HT1080 (cell line): ENCODE measurements at places on chromosomes 4 and X.
A peak's percentile ranks its signal among the peaks of the same experiment; 100 is the strongest.

- no peak for DNase-seq
Observed at GRCh38 chrX:131763674-131764073, 219.8 kb downstream of the OR13H1 start.

DNA sequence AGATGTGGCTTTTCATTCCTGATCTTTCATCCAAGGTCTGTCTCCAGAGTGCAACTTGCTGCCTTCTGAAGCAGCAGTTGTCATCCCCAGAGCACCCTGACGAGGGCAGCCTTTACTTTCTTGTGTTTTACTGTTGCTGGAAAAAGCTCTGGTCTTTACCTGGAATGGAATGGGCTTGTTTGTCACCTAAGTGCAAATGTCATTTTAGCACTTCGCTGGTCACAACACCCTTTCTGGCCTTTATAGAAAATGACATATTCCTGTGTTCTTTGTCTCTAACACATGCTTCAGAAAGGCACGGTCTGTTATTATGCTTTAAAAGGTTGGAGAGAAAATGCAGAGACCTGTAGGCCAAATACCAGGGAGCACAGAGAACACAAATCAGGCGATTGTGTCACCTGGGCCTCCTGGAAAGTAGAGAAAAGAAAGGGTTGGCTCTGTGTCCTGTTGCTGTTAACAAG is 332.7 kb upstream of the IGFBP7 start:
- DNase-seq = peak; percentile 31

DNA sequence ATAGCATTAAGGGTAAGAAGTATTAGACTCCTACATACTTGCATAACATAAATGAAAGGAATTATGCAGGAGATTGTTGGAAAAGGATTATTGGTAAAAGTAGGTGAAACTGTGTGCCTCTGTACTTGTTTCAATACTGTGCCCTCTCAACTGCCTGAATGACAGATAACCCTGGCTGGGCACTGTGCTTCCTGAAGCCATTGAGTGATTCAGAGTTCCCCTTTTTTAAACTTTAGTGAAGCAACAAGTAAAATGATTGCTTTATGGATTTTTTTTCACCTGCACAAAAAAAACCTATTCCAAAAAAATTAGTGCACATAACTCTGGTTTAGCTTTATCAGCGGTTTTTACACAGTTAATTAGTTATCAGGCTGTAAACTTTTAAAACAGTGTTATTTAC is 204.8 kb downstream of the TRAM1L1 start:
- no peak for DNase-seq

DNA sequence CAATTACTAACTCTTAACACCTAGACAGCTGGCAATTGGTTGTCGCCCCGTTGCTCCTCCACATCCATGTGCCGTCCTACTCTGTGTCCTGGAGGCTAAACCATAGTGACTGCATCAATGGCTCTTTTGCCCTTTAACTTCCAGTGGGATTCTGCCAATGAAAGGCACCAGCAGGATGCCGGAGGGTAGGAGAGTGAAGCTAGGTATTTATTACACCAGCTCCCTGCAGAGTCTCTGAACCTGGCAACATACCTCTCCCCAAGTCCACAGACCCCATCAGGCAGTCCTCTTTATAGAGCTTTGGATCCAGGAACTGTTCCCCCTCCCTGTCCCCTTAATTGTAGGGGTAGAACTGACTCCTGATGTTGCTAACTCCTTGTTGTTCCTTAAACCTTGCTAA is 426.8 kb downstream of the HNRNPD start:
- no peak for DNase-seq

DNA sequence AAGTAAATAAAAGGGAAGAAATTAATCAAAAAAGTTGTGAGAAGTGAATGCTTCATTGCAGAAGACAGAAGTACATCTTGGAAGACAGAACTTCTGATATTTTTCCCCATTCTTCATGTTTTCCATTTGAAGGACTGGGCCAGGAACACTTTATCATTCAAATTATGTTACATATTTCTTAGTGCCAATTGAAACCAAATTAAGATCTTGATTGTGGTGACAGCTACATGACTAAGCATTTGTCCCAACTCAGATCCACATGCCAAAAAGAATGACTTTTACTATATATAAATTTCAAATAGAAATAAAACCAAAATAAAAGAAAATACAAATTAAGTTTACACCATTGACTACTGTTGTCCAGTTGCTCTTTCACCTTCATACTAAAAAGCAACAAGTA is 14.0 kb upstream of the FGF5 start:
- DNase-seq = no peak

DNA sequence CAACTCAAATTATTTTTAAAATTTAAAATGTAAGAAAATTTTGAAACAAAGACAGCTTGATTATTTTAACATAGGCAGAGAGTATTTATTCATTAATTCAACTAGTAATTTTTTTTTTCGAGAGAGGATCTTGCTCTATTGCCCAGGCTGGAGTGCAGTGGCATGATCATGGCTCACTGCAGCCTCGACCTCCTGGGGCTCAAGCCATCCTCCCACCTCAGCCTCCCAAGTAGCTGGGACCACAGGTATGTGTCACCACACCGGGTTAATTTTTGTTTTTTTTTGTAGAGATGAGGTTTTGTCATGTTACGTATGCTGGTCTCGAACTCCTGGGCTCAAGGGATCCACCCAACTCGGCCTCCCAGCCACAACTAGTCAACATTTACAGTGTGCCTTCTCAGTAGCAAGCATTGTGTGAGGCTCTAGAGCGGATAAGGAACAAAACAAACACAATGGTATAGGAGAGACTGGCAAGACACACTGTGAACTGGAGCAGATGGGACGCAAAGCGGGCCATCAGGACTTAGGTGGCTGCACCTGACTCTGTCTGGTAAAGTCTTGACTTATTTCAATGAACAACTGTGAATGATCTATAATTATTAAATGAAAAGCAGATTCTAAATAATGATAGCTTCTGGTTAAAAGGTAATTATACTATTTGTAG is 21.6 kb downstream of the SETD7 start:
- DNase-seq = no peak

DNA sequence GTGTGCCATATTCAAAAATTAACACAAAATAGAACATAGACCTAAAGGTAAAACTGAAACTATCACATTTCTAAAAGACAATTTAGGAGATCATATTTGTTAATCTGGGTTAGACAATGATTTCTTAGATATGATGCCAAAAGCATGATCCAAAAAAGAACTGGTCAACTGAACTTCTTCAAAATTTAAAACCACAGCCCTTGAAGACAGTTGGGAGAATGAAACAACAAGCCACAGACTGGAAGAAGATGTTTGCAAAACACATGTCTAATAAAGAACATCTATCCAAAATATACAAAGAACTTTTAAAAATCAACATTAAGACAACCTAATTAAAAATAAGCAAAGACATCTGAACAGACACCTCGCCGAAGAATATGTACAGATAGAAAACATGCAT is 19.5 kb downstream of the COMMD8 start:
- no peak for DNase-seq

- DNase-seq = no peak
Observed at GRCh38 chrX:14026121-14026520, 3.6 kb downstream of the GEMIN8 start.

DNA sequence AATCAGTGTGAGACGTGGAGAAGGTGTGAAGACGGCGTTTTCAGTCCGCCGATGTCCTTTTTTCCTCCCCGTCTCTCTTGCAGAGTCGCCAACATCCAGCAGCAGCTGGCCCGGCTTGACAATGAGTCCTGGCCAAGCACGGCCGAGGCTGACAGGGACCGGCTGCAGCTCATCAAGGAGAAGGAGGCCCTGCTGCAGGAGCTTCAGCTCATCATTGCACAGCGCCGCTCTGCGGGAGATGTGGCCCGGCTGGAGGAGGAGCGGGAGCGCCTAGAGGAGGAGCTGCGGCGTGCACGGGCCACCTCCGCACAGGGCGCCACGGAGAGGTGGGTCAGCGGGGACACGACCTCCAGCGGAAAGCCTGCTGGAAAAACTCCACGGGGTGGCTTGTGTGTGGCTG is 47.1 kb upstream of the CLCN4 start:
- DNase-seq = no peak

DNA sequence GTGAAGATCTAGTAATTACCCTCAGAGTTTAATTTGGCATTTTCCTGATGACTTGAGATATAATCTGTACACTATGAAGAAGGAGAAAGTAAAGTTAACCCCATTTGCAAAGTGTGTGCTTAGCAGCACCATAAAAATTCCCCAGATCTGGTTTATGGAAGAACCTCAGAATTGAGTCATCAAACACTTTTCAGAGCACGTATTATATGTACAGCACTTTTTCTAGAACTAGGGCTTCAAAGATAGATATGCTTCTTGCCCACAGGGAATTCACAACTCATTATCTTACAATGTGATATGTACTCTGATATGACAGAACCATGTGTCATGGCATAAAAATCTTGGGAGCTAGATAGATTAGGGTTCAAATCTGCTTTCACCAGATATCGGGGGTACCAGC is 150.9 kb downstream of the SLC10A7 start:
- no peak for DNase-seq

- no peak for DNase-seq
Observed at GRCh38 chr4:94498502-94498901, 46.8 kb downstream of the PDLIM5 start.

DNA sequence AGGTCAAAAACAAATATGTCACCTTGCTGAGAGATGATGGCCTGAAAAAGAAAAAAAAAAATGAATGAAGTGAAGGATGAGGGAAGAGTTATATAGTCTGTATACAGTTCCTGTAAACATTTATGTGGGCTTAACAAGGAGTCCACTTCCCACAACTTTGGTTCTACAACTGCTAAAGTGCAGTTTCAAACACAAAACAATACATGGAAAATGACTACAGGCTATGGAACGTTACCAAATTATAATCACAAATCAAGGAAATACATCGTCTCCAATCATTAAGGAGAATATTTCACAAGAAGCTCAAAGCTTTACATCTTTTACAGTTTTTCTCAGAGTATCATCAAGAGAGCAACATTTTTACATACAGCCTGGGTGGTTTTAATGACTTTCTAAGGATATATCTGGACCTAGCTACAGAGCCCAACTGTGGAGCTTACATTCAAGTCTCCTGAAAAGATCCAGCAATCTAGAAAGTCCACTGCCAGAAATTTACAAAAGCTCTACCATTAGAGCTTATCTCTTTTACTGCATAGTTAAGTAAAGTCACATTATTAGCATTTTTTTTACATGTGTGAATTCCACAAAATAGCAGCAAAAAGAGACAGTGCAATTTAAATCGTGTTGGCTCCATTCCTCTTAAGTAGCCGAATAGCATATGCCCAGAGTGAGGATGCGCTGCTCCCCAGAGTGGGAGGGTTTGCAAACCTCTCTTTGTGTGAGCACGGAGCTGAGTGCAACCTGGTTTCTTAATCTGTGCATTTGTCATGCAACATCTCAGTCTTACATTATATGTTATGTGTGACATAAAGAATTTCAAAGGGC is 128.3 kb downstream of the MANBA start:
- DNase-seq = no peak

DNA sequence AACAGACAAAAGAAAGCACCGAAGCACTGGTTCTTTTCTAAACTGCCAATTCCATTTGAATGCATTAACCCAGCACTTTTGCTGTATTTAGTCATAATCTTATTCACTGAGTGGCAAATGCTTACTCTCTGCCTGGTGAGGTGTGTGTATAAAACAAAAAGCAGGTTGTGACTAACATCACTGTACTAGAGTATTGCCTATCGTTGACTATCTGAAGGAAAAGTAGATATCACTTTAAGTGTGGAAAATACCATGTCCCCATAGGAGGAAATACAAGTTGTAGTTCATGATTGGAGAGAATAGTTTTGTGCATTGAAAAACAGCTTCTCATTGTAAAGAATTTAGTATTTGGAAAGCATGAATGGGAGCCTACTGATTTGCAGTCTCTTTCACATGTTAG is 2.7 kb downstream of the PDLIM5 start:
- peak; percentile 24 for DNase-seq

GRCh38 chr4:41498177-41498576 is 39.8 kb upstream of the LIMCH1 start:
- DNase-seq = no peak

GRCh38 chrX:153947009-153947769 is 2.7 kb upstream of the RENBP start:
- DNase-seq = peak; percentile 64

DNA sequence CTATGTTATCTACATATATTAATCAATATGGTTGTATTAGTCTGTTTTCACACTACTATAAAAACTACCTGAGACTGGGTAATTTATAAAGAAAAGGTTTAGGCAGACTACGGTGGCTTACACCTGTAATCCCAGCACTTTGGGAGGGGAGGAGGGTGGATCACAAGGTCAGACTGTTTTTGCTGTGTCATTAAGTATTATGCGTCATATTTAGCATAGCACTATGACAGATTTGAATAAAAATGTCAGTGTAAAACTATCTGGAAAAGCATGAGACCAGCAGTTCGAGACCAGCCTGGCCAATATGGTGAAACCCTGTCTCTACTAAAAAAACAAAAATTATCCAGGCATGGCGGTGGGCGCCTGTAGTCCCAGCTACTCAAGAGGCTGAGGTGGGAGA is 209.7 kb upstream of the ARHGAP24 start:
- DNase-seq = no peak

- DNase-seq = no peak
Observed at GRCh38 chr4:78247536-78248285, 190.6 kb downstream of the FRAS1 start.

- no peak for DNase-seq
Observed at GRCh38 chr4:82918091-82918490, 17.6 kb downstream of the THAP9 start.

DNA sequence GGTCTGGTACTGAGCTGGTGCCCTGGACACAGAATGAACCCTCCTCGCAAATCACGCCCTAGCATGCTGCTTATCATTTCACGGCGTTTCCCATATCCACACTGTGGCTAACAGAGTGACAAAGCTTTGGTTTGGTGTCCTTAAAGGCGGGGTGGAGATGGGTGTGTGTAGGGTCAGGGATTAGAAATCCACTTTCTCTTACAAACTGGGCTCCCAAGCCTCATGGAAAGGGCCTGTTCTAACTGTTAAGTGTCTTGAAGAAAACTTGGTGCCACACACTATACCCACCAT is 735 bp upstream of the CHRDL1 start:
- DNase-seq = no peak

DNA sequence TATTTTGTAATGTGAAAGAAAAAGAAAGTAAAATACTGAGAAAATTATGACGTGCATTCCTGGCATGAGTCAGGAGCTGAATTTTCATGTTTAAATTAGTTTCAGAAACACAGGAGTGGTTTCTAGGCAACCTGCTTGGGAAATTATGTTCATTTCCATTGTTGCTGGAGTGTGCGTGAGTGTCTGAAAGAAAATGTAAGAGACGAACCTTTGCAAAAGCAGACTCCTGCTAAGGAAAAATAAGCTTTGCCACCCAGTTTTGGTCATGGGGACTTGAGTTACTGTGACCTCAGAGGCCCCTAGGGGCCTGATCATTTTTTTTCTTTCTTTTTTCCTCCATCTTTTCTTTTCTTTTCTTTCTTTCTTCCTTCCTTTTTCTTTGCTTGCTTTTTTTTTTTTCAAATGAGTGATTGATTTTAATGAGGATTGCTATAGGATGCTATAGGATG is 18.8 kb upstream of the CHRNA9 start:
- peak; percentile 84 for DNase-seq

- DNase-seq = no peak
Observed at GRCh38 chrX:155169881-155170280, 46.4 kb upstream of the VBP1 start.
